OCI-LY7 (cell line): ENCODE measurements at places on chromosomes 7 and 10. TPM values are rescaled to one million over a fixed set of nuclear protein-coding genes. Genes with fewer than 3 reads are reported as not detected.

The STOX1 gene
- 2.5 and 2.6 TPM in 2 replicates for total RNA-seq

The ERVW-1 gene
- not detected in 2 replicates for total RNA-seq

The TAC1 gene
- total RNA-seq, result not detected in 2 replicates

The GDF10 gene
- total RNA-seq, result not detected in 2 replicates

The PTPN20 gene
- total RNA-seq, result not detected in 2 replicates

The NUTM2A gene
- 0.97 and 1.1 TPM in 2 replicates for total RNA-seq

The BLNK gene
- 182 and 201 TPM in 2 replicates for total RNA-seq

The IDI1 gene
- total RNA-seq, result 105 and 106 TPM in 2 replicates

The MACC1 gene
- total RNA-seq, result 9.1 and 11.1 TPM in 2 replicates

The LYZL2 gene
- not detected in 2 replicates for total RNA-seq

The CFAP69 gene
- not detected in 2 replicates for total RNA-seq

The TMEM213 gene
- not detected in 2 replicates for total RNA-seq

The ACADSB gene
- 13.4 and 14.7 TPM in 2 replicates for total RNA-seq

The GFRA1 gene
- not detected in 2 replicates for total RNA-seq

The GPER1 gene
- total RNA-seq, result 44.7 and 75.9 TPM in 2 replicates

The RPEL1 gene
- total RNA-seq, result not detected in 2 replicates

The HMX3 gene
- total RNA-seq, result not detected in 2 replicates

The ZNF804B gene
- not detected in 2 replicates for total RNA-seq

The STRIP2 gene
- 4.2 and 4.3 TPM in 2 replicates for total RNA-seq

The TMEM236 gene
- total RNA-seq, result 0.06 TPM in 1 of 2 replicates, not detected in the other

The PHF14 gene
- total RNA-seq, result 51.4 and 55.5 TPM in 2 replicates

The SH3PXD2A gene
- total RNA-seq, result 5.8 and 5.9 TPM in 2 replicates

The BRAT1 gene
- total RNA-seq, result 42.2 and 44.7 TPM in 2 replicates

The ASAH2B gene
- 0.34 and 0.35 TPM in 2 replicates for total RNA-seq

The OLAH gene
- total RNA-seq, result not detected in 2 replicates

The ADRB1 gene
- 1.3 and 1.4 TPM in 2 replicates for total RNA-seq

The NUTM2E gene
- 0.17 TPM in 1 of 2 replicates, not detected in the other for total RNA-seq

The PRXL2A gene
- total RNA-seq, result not detected in 2 replicates

The SLC26A3 gene
- total RNA-seq, result not detected in 2 replicates

The NANOS1 gene
- total RNA-seq, result 7.5 and 8.5 TPM in 2 replicates

The PRSS2 gene
- total RNA-seq, result 1.1 TPM in 2 replicates

The BICC1 gene
- not detected in 2 replicates for total RNA-seq

The GPNMB gene
- 3.0 and 3.5 TPM in 2 replicates for total RNA-seq

The DOCK1 gene
- not detected in 2 replicates for total RNA-seq

The LIPM gene
- not detected in 2 replicates for total RNA-seq
